ENCODE measurements at places on chromosomes 13 and 19.

DNA sequence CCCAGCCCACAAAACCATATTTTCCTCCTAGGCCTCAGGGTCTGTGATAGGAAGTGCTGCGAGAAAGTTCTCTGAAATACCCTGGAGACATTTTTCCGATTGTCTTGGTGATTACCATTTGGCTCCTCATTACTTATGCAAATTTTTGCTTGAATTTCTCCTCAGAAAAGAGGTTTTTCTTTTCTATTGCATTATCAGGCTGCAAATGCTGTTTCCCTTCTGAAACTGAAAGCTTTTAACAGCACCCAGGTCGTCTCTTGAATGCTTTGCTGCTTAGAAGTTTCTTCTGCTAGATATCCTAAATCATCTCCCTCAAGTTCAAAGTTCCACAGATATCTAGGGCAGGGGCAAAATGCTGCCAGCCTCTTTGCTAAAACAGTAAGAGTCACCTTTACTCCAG is 434.2 kb downstream of the PCDH20 start:
- DNase-seq = no peak

DNA sequence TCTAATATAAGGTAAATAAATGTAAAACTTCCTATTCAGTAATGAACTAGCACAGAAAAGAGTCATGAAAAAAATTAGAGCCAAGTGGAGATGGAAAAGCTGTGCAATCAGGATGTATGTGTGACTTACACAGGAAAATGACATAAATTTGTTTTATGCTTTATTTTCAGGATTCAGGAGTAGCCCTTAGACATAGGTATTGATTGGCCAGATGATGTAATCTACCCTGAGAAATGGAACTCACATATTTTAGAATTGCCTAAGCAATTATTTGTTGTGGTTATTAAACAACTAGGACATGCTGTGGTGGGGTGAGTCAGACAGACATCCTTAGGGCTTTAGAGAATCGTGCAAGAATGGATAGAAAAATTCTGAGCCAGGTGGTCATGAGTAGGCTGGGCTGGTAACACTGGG is 110.6 kb downstream of the PCDH9 start:
- DNase-seq = no peak

DNA sequence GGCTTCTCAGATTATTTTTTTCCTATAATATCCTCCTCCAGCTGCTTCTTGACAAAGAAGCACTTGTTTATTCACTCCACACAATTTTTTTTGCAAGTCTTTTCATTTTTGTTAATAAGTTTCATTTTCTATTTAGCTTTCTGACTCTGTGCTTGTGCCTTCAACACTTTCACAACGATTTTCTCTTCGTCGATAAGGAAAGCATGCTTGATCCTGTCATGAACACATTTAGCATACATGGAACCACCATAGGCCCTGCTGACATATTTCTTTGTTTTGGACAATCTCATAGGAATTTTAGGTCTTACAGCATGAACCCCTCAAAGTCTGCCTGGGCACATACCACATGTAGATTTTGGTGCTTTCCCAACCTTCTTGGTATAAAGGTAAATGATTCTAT is 346.0 kb downstream of the KCNRG start:
- DNase-seq = no peak

DNA sequence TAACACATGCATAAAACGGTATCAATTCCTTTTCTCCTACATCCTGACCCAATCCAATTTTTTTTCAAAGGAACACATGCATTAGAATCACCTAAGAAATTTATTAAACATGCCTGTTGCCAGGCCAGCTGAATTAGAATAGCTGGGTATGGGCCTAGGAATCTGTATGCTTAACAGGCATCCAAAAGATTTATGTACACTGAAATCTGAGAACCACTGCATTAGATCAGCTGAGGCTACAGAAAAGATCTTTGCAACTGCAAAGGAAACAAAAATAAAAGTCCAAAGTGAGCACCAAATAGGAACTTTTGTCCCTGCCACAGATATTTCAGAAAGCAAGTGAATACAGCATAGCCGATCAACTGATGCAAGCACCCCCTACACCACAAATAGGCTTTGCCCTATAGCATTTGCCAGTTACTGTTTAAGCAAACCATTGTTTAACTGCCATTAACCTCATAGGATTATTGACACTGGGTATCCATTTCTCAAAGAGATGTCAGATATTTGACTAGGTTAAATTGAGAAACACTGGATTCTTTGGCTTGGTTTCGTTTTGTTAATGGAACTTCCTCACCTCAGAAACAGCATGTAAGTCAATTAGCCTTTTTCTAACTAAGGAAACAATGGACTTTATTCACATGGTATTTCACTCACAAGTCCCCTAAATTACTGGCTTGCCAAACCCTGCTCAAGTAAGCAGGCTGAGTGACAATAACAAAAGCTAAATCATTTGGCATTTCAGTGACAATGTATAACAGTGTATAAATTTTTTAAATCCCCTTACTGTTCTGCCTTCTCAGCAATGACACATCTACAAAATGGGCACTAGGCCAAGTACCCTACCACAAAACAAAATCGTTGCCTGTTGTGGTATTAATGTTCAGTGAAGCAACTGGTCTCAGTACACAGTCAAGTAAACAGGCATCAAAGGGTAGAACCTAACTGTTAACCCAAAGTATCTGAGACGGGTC is 67.8 kb downstream of the SUCLA2 start:
- no peak for DNase-seq

- peak; percentile 6 for DNase-seq
These were observed 630 bp downstream of the RAP2A start for GRCh38 chr13:97434397-97435201.

GRCh38 chr13:46134961-46135522 is 30.2 kb upstream of the CPB2 start:
- no peak for DNase-seq

- DNase-seq = no peak
These were observed 5.7 kb downstream of the ING1 start for GRCh38 chr13:110719036-110719710.

DNA sequence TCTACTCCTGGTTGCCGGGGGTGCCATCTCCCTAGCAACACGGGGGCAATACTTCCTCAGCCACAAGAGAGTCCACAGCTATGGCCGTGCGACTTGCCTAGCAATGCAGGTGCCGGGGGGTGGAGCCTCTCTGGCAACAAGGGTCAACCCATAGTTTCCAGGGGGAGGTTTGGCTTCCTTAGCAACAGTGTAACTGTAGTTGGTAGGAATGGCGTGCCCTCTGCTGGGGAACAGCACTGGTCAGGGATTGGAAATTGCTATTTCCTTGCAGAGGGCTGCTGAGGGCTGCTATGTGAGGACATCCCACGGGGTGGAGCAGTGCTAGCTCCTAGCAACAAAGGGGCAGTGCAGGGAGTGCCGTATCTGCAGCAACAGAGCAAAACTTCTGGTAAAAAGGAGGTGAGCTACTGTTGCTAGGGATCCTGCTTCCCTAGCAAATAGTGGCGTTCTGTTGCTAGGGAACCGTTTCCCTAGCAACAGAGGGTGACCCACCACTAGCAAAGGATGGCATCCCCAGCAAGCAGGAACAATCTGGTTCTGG is 7.0 kb upstream of the TMC4 start:
- DNase-seq = no peak

- DNase-seq = peak; percentile 52
These were observed 34.2 kb downstream of the GPR42 start for GRCh38 chr19:35404879-35405622.

GRCh38 chr13:97423300-97424045 is 10.5 kb upstream of the RAP2A start:
- no peak for DNase-seq

DNA sequence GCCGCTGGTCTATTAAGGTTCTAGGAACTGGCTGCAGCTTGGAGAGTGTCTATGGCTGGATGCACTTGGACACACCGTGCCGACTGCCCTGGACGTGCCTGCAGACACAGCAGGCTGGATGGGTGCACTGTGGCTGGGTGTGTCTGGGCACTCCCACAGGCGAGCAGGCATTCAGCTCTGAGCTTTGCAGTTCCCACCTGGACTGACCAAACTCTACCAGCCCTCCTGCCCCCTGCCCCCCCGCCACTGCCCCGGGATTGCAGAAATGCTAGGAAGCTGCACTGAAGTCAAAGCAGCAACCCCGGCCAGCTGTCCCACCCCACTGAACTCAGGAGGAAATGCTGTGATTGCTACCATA is 7.0 kb upstream of the LRP3 start:
- DNase-seq = no peak

GRCh38 chr19:17490411-17490810 is 20.1 kb downstream of the SLC27A1 start:
- DNase-seq = no peak

GRCh38 chr13:112483299-112483698 is 104.7 kb downstream of the TUBGCP3 start:
- DNase-seq = no peak

DNA sequence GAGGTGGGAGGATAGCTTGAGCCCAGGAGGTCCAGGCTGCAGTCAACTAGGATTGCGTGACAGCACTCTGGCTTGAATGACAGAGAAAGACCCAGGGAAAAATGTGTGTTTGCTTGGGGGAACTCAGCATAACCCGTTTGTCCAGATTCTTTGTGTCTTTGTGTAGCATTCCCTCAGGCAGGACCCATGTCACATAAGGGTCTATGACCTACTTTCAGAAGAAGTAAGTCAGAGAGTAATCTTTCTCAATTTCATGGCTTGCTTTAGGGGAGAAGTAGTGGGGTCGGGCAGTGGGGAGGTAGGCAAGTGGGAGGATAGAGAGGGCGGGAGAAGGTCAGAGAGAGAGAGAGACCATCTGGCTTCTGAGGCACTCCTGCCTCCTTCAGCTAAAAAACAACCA is 11.9 kb upstream of the PSPC1 start:
- DNase-seq = no peak

DNA sequence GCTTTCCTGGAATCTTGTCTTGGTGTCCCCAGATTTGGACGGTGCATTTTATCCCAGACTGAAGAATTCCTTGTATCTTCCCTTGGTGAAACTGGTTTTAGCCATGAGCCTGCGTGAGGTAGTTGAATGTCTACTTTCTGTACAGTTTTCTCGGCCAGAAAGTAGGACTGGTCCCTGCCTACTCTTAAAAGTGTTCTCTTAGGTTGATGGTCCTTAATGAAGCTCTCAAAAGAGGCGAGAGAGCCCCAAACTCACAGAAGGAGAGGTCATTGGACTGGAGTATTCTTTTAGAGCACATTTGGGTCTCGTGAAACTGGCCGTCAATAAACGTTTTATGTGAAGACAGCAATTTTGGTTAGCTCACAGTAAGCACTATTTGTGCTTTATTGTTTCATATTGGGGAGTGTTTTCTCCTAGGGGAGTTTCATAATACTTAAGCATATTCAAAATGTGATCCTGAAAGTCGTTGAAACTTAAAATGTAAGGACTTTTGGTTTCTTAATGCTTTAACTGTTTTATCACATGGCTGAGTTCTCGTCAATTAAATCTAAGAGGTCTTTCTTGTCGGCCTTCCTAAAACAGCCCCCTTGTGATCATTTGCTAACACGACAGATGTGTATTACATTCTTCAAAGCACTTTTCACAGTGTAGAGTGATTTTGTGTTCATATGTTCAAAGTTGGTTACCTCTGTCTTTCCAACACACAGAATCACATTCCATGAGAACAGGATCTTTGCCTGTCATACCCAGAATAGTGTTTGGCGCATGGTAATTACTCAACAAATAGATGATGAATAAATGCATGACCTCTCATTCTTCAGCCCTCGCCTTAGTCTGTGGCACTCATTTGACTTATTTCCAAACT is 889 bp downstream of the GTF2F2 start:
- DNase-seq = no peak

DNA sequence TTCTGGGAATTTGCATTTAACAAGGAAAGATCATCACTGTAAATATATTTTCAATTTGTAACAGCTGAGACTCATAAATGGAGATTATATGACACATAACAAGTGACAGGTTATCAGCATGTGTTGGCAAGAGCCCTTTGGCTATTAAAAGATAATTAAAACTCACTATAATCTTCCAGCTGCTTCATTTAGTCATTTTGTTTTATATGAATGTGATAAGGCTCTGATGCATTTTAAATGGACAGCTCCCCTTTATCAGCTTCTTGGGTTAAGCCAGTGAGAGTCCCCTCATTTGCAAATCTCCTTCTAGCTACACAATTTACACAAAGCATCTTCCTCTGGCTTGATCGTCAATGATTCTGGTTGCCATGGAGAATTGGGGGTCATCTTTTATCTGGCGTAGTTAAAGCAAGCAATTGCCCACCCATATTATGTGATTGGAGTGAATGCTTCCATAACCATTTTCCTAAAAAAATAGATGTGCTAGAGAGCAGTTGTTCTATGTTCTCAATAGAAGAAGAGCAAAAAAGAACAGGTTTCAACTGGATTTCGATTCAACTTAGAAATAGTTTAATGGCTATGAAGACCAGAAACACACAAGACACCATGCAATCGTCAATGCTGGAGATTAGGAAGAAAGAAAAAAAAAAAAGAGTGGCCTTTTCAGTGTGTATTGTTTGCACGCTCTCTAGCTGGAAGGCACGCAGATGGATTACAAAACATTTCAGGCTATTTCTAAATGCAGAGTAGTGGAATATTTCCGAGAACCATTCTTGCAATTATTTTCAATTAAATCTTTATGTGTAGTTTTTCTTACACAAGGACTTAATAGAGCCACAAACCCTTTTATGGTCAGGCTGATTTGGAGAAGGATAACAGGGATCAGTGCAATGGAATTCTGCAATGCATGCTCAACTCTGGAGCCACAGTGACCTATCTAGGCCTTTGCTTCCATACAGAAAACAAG is 27.4 kb downstream of the STARD13 start:
- no peak for DNase-seq

DNA sequence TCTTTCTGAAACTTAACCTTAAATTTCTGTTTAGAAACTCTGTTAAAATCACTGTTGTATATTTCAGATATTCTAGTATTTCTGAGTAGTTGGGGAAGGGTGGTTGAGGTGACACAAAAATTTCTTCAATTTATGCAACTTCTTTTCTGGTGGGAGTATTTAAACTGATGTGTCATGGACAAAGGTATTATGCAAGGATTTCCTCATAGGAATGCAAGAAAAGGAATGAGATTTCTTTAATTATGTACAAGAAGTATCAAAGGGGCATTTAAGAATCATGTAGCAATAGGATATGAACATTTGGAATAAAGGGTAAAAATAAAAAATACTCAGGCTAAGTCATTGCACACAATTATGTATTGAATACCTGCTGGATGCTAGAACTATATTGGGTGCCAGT is 575.8 kb upstream of the KLF12 start:
- DNase-seq = no peak

- no peak for DNase-seq
These were observed 323.9 kb downstream of the MZT1 start for GRCh38 chr13:72403396-72404010.

GRCh38 chr13:107438251-107438650 is 777.1 kb downstream of the LIG4 start:
- no peak for DNase-seq

- no peak for DNase-seq
These were observed 591 bp downstream of the DEDD2 start for GRCh38 chr19:42216653-42217519.

- no peak for DNase-seq
These were observed 8.7 kb upstream of the INSL3 start for GRCh38 chr19:17829855-17830566.

- DNase-seq = no peak
These were observed 43.5 kb upstream of the SERTM1 start for GRCh38 chr13:36630181-36630803.
